Cardiac fibroblast (primary cell): ENCODE measurements at places on chromosomes 2 and 18.

DNA sequence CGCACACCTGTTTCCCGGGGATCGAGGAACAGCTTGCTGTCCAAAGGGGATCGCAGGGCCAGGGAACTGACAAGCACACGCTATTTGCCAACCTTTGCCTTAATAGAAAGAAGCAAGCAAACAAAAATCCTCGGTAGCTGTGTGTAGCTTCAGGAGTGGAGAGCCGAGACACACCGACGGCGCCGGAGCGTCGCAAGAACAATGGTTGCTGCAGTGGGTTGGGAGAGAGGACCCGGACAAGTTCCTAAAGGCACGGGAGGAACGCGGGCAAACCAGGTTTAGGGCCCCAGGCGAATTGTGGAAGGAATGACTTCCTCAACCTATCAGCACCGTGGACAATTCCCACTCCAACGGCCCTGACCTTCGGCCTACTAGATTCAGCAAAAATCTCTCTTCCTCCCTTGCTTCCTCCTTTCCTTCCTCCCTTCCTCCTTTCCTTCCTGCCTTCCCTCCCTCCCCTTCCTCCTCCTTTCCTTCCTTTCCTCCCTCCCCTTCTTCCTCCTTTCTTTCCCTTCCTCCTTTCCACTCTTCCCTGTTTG, 4.9 kb upstream of the NEUROD1 start:
- peak; percentile 12 for DNase-seq

DNA sequence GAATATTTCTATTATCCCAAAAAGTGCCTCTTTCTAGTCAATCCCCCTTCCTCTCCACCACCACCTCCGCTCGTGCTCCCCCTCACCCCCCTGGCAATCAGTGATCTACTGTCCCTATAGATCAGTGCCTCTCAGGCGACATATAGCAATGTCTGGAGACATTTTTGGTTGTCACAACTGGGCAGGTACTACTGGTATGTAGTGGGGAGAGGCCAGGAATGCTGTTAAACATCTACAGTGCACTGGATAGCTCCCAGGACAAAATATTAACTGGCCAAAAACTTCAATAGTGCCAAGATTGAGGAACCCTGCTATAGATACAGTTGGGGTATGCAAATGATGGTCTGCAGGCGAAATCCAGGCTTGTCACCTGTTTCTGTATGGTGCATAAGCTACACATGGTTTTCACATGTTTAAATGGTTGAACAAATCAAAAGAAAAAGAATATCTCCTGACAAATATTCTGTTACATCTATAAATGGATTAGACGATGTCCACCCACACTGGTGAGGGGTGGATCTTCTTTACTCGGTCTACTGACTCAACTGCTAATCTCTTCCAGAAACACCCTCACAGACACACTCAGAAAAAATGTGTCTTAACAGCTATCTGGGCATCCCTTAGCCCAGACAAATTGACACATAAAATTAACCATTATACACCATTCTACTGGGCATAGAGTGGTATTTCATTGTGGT, 25.5 kb downstream of the DPYSL5 start:
- DNase-seq = no peak

GRCh38 chr2:58957188-58957840, 716.2 kb upstream of the FANCL start:
- DNase-seq = no peak

DNA sequence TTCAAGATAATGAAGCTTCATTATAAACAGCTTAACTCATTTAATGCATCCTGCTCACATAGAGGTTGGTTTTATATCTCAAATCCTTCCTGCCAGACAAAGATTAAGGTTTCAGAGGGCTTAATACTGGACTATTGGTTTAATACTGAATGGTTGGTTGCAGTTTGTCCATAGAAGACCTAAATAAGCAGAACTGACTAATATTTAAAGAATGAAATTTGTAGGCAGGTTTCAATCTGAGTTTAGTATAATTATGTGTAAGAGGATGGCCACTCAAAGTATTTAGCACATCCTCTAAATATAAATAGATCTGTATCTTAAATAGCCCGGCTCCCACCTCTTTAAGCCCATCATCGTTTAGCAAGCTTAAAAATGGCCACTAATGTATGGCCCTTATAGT, 92.5 kb downstream of the EPB41L5 start:
- peak; percentile 18 for DNase-seq

- no peak for DNase-seq
These were observed 707.8 kb downstream of the DSC3 start for GRCh38 chr18:30334781-30335180.

DNA sequence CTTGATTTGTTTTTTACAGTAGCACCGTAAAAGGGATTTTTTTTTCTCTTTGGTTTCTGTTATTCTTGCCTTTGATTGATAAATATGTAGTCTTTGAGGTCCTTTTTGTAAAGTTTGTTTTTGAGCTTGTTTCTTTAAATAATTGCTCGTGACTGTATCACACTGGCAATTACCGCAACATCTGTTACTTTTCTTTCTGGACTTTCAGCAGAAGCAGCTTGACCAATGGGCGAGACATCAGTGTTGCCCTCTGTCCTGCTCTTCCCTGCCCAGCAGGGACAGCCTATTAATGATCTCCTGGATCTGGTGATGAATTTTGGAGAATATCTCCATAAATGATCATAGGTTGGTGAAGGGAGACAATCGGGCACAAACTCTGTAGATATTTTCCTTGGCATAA, 74.9 kb downstream of the TDRD15 start:
- DNase-seq = no peak

GRCh38 chr18:78713726-78714125, 265.9 kb upstream of the SALL3 start:
- DNase-seq = no peak

DNA sequence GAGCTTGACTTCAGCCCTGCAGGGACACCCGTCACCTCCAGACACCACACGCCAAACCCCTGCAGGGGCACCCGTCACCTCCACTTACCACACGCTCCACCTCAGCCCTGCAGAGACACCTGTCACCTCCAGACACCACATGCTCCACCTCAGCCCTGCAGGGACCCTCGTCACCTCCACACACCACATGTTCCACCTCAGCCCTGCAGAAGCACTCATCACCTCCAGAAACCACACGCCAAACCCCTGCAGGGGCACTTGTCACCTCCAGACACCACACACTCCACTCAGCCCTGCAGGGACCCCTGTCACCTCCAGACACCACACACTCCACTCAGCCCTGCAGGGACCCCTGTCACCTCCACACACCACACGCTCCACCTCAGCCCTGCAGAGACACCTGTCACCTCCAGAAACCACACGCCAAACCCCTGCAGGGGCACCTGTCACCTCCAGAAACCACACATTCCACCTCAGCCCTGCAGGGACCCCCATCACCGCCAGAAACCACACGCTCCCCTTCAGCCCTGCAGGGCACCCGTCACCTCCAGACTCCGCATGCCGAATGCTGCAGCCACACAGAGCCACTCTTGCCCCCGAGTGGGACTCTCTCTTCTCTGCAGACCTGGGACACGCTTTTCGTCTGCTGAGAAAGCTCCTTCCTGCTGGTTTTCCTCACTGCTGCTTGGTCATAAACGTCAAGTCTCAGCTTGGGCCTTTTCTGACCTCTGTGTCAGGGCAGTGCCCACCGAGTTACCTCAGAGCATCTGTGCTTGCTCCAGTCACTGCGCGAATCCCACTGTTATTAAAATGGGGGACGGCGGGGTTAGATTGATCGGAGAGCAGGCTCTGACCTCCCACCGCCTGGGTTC, 77.5 kb upstream of the SALL3 start:
- no peak for DNase-seq

DNA sequence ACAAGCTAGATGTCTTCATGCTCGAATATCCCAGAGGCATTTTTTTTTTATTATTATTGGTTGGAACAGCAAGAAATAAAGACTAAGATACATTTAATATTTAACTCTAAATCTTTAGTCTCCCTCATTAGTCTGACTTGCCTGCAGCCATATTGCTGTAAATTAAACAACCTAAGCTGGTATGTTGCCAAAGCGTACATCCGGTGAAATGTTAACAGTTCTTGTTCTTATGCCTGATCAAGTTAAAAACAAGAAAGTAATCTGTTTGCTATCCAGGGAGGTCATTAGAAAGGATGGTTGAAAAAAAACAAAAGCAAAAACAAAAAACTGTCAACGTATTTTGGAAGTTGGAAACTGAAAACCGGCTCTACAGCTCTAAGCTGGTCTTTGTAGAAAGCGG, 125.9 kb upstream of the NABP1 start:
- DNase-seq = peak; percentile 8

DNA sequence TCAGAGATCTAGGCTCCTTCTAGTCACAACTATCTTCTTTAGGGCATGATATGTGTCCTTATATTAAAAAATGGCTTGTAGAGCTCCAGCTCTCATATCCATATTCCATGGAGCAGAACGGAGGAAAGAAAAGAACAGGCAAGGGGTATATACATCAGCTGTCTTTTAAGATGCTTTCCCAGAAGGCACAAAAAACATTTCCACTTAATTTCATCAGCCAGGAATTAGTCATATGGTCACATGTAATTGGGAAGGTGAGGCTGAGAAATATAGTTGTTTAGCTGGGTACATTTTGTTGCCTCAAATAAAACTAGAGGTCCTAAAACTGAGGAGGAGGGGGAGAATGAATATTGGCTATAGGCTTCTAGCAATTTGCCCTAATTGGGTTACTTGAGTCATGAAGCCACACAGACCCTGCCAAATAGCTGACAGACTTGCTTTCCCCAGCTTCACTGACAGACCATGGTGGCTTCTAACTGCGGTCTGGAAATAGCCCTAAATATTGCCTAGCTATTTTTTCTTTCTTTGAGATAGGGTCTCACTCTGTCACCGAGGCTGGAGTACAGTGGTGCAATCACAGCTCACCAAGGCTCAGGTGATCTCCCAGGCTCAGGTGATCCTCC, 20.0 kb downstream of the MAIP1 start:
- DNase-seq = peak; percentile 39

DNA sequence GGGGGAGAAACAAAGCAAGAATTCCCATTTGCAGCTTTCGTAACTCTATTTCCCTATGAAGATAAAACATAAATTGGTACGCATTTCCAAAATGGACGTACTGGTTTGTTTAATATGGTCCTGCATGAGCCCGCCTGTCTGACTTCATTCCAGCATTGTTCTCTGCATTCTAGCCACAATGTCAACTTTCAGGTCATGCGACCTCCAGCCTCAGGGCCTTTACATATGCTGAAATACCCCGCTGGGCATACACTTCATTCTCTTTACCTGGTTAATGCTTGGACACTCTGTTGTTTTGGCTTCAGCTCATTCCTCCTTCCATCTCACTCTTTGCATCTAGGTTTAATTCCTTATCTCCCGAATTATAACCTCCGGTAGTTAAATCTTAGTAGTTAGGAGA, 103.7 kb upstream of the DNMT3A start:
- no peak for DNase-seq

DNA sequence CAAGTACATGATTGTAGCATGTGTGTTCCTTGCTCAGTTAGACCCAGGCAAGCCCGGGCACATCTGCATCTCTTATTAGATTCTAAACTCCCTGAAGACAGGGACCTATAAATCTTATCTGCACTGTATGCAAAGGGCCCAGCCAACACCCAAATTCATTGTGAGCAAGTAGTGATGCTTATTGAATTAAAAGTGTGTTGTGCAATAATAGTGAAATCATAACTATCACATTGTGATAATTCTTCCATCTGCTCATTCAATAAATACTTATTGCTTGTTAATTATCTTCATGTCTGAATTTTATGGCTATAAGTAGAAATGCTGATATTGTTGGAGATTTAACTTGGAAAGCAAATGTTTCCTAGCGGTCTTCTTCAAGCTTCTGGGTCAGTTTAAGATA, 387.5 kb downstream of the SLC4A3 start:
- no peak for DNase-seq

DNA sequence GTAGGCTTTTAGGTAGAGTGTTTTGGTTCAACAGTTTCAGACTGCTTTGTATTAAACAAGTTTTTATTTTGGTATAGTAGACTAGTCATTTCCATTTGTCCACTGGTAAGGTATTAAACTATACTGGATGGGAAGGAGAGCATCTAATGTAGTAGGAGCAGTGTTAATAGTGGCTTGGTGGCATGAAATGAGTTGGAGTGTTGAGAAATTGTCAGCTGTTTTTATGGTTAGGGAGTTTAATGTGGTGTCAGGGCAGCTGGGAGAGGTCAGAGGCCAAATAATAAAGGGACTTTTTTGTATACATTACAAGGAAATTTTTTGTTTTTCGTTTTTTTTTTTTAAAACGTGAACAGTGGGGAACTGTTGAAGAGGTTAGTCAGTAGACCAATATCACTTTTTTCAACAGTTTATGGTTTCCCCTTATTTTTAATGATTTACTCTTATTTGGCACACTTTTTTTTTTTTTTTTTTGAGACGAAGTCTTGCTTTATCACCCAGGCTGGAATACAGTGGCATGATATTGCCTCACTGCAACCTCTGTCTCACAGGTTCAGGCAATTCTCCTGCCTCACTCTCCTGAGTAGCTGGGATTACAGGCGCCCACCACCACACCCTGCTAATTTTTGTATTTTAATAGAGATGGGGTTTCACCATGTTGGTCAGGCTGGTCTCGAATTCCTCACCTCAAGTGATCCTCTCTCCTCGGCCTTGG, 21.2 kb downstream of the ACTR3 start:
- no peak for DNase-seq

DNA sequence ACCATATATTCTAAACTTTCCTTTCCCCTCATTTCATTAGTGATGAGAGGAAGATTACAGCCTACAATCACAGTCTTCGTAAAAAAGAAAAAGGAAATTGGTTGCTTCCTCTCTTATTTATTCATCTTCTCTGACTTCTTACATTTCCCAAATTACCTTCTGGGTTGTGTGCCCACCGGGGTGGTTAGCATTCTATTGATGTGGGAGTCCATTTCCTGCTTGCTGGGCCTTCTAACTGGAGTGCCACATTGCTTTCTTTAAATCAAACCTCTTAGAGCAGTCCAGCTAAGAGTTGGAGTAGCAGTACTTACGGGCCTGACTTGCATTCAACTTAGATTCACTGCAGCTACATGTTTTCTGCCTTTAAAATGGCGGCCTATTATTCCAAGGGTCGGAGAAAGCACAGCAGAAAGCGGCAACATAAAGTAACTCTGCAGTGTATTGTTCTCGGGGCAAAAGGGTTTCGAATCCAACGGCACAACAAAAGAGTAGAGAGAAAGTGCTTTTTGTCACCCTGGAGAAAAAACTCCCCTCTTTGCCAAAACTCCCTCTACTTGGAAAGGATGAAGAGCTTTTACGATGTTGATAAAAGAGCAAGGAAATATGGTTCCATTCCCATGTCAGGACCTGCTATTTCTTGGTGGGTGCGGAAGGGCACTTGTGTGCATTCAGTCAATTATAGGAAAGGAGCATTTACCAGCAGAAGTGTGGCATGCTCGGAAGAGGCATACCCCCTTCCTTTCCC, 110.6 kb upstream of the DLX2 start:
- no peak for DNase-seq

DNA sequence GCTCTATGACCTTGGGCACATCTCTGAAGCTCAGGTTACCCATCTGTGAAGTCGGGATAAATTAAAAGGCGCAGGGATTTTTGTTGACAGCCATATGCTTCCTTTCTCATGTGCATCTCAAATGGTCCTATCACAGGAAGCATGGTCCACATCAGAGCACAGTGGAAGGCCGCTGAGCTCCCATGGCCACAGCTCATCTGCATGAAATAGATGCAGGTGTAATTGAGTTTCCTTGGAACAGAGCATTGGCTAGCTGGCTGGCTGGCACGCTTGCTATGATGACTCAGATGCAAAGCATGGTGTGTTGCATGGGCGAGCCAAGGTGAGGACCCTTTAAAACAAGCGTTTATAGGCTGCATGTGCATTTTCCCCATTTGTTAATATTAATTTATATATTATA, 79.3 kb downstream of the TXNL1 start:
- no peak for DNase-seq

GRCh38 chr2:28021898-28022297, 131.4 kb downstream of the BABAM2 start:
- no peak for DNase-seq

GRCh38 chr2:6526093-6526824, 339.4 kb downstream of the CMPK2 start:
- no peak for DNase-seq
